Dermis microvascular lymphatic vessel endothelial cell (primary cell): ENCODE measurements at places on chromosomes 13 and 19.

GRCh38 chr13:43992211-43992610 lies 112.5 kb downstream of the LACC1 start:
- no peak for DNase-seq

DNA sequence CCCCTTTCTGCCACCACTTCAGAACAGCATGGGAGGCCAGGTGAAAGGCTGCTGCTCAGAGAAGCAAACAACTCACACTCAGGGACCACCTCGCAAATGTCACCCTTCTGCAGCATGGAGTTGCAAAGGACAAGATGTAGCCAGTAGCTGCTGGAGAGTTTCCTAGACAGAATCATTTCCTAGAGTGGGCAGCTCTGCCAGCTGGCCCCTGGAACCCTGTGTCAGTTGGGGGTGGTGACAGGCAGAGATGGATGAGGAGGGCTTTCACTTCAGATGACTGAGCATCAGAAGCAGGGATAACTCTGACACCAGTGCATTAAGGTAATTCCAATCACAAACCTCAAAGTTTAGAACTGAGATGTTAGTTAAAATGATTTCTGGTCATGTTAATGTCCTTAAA lies 34.4 kb upstream of the EPHX3 start:
- DNase-seq: no peak

GRCh38 chr13:50396001-50396400 lies 380.8 kb downstream of the KCNRG start:
- DNase-seq: no peak

DNA sequence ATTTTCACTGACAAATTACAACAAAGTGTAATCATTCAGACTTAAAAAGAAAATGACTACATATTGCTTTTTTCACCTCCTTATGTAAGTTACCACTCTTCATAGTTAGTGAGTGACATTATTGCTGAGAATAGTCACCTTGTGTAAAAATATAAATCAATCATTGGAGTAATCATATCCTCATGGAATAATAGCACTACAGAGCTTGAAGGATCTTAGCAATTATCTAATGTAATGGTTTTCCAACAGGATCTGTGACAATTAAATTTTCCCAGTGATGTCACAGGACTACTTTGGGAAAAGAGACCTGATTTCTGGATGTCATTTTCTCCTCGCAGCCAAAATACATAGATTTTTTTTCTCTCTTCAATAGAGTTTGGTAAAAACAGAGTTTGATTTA lies 833.0 kb upstream of the PCDH9 start:
- no peak for DNase-seq

- no peak for DNase-seq
Measured at GRCh38 chr13:99390601-99391000, 83.4 kb upstream of the GPR183 start.

DNA sequence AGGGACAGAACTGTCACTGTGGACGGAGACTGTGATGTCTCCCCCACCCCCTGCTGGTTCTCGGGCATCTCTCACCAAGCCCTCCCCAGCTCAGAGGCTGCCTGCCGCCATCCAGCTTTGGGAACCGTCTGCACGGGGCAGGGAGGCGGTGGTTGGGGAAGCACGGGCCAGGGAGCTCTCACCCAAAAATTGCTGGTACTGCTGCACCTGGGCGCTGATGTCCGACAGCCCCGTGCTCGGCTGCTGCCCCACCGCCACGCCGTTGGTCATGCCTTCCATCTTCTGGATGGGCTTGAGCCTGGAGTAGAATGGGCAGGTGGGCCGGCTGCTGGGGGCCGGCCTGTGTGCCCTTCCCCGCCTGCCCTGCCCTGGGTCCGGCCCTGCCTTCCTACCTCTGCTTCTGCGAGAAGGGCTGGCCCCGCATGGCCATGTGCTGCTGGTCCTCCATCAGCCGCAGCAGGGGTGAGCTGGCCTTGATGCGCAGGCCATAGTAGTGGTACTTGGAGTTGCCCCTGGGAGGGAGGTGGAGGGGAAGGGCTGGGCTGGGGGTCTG lies 16.1 kb downstream of the DCAF15 start:
- DNase-seq: no peak

- no peak for DNase-seq
Measured at GRCh38 chr19:3759482-3760254, 1.8 kb downstream of the APBA3 start.

DNA sequence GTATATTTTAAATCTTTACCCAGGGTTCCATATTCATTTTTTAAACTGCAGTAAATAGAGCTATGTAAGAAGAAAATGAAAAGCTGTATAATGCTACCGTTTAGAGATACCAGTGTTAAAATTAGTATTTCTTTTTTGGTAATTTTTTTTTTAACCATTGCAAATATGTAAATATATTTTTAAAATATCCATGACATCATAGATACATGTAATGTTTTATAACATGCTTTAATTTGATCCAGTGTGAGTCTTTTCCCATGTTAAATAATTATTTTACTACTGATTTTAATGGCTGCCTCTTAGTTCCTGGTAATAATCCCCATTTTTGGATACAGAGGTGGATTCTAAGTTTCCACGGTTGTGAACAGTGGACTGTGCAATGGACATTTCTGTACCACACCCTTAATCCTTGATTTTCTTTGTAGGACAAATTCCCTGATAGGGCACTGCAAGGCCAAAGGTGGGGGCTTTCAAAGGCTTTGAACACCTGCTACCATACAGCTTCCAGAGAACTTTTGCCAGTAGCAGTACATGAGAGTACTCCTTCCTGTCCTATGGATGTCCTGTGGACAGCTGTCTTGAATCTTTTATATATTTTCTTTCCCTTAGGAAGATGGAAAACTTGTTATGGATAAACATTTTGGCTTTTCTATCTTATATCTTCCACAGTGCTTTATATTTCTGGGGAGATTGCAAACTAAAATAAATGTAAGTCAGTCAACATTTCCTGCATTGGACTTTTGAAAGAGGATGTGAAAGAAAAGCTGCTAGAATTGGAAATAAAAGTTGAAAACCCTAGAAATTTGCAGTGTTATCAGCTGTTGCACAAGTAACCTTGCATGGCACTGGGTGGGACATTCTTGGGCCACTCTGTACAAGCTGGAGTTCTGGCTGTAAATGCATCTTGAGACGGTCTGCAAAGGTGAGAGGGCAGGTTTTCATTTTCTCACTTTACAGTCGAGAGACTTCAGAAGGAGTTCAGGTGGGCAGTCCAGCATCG lies 46.8 kb downstream of the ARHGEF7 start:
- no peak for DNase-seq

GRCh38 chr19:32238076-32238475 lies 107.3 kb upstream of the ZNF507 start:
- no peak for DNase-seq

GRCh38 chr13:33028620-33029019 lies 12.4 kb downstream of the KL start:
- DNase-seq: no peak

- DNase-seq: no peak
Measured at GRCh38 chr13:60957816-60958215, 457.8 kb downstream of the PCDH20 start.

DNA sequence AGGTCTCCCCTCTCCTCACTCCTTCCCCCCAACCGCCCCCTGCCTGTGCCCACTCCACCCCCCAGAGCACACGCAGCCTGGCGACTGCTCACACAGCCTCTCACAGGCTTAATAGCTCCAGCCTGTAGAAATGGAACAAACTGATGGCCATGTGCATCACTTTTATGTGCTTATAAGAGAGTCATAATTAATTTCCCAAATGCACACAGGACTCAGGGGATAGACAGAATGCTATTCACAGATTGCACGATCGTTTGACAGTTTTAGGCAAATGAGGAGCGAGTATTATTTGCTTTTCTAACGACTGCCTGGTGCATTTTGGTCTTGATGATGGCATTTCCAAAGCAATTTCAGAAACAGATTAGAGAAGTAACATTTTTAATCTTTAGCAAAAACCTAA lies 97.7 kb upstream of the VSTM2B start:
- DNase-seq: no peak

- DNase-seq: no peak
Measured at GRCh38 chr13:27132538-27132937, 39.1 kb downstream of the USP12 start.

- no peak for DNase-seq
Measured at GRCh38 chr19:20422216-20423205, 143.1 kb downstream of the ZNF737 start.
